ENCODE measurements at places on chromosomes 4 and X. TPM values are rescaled to one million over a fixed set of nuclear protein-coding genes. Genes with fewer than 3 reads are reported as not detected.

GRCh38 chr4:182063651-182064050, 179.6 kb upstream of the TENM3 start:
- no peak for DNase-seq

GRCh38 chr4:174537634-174538033, 15.3 kb upstream of the HPGD start:
- DNase-seq: no peak

DNA sequence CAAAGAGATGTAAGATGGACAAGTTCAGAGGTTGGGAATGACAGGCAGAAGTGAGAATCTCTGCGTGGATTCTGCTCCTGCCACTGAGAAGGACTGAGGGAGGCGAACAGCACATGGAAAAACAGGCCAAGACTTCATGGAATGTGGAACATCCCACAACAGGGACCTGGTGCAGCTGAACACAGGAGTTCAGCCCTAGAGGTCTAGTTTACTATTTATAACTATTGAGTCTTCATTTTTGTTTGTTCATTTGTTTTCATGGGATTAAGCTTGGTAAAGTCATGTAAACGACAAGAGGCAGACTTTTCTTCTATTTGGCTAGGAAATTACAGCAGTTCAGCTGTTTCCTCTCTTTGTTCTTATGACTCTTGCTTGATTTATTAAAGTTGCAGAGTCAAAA, 234.5 kb downstream of the MAML3 start:
- DNase-seq: no peak

- no peak for DNase-seq
Measured at GRCh38 chr4:171157462-171158082, 655.6 kb upstream of the GALNTL6 start.

DNA sequence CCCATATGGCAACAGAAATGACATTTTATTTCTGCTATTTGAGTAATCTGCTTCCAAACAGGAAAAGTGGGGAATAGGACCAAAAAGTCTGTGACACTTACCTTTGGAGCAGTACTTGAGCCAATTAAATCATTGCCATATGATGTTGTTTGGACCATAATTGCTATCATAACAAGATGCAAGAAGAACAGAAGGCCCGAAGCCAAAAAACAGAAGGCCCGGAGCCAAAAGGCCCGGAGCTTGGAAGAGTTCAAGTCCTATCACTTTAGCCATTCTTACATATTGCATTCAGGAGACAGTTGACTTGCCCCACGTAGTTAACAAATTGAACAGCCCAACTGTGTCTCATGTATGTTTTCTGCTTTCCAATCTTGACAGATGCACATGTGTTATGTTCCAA, 285.6 kb downstream of the ARHGAP24 start:
- DNase-seq: no peak

DNA sequence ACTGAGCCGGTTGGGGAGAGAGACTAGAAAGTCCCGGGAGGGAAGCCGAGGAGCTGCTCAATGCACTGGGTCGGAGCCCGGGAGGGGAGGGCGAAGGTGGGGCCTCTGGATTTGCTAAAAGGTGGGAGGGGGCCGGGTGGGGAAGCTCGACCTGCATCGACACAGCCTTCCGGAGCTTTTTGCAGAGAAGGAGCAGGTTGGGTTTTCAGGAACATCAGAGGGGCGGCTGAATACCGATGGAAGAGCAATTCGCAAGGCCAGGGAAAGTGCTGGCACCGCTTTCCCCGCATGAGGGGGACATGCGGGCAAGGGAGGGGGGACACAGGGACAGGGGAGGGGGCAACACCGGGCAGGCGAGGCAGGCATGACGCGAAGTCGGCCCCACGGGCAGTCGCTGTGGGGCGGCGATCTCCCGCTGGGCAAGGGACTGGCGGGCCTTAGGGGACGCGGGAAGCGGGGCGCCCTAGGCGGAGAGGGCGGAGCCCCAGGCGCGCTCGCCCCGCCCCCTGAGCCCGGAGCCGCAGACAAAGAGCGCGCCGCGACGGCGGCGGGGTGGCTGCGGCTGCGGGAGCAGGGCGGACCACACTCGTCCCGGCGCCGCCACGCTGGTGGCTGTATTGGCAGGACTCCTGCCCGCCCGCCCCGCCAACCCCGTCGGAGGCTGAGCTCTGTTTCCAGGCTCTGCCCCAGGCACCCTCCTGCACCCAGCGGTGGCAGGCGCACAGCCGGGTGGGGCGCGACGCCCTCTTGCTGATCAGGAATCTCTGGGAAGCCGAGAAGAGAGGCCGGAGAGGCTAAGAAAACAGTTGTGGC, 11.6 kb downstream of the PDZD4 start:
- DNase-seq: peak; percentile 73

- DNase-seq: peak; percentile 82
Measured at GRCh38 chr4:57109847-57110639, at the start of gene IGFBP7. IGFBP7 (minus strand) TSS chr4:57110385; CDS start chr4:57110351, 34 bp downstream.

GRCh38 chrX:65697211-65697641, 29.8 kb downstream of the MSN start:
- no peak for DNase-seq

DNA sequence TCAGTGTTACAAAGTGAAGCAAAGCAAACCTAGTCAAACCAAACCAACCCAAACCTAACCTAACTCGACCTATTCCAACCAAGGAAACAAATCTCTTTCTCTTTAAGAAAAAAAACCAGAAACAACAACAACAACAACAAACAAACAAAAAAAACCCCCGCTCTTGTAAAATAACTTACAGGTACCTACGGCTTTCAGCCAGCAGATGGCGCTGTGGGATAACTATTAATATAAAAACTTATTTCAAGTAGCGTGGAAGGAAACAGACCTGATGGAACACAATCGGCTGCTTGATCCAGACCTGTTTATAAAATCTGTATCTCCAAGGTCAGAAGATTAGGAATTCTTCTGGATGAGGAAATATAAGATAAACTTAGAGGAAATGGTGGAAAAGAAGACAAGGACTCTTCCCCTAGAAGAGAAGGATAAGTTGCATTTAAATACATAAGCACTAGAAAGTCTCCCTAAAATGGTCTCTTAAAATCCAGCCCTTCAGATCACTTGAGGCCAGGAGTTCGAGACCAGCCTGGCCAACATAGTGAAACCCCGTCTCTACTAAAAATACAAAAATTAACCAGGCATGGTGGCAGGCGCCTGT, 34.4 kb upstream of the CDKL5 start:
- peak; percentile 39 for DNase-seq

DNA sequence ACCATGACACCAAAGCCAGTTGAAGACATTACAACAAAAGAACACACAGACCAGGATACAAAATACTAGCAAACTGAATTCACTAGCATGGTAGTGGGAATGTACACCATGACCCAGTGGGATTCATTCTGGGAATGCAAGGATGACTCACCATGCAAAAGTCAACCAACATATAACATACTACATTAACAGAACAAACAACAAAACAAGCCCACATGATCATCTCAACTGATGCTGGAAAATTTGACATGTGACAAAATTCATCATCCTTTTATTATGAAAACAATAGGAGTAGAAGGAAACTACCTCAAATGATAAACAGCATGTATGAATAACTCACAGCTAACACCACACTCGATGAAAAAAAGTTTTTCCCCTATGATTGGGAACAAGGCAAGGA, 190.2 kb downstream of the DCLK2 start:
- DNase-seq: no peak

DNA sequence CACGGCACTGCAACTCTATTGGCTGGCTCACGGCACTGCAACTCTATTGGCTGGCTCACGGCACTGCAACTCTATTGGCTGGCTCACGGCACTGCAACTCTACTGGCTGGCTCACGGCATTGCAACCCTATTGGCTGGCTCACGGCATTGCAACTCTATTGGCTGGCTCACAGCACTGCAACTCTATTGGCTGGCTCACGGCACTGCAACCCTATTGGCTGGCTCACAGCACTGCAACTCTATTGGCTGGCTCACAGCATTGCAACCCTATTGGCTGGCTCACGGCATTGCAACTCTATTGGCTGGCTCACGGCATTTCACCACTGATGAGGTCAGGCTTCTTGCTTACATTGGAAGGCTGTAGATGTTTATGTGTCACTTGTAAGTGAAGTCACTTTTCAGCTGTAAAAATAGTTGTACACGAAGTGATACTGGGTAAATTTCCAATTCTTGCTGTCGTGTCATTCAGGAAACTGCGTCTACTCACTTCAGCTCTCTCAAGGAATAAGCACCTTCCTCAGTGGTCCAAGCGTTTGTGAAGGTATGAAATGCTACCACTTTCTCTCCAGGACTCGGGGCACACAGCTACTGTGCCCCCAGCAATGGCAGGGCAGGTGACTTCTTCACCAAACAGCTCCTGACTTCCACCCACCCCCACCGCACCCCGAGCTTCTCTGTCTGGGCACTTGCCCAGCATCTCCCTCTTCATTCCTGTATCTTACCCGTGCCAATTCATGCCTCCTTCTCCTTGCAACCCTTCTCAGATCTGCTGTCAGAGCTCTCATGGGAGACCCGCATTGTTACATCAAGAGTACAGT, 141.3 kb downstream of the AFAP1 start:
- DNase-seq: no peak

DNA sequence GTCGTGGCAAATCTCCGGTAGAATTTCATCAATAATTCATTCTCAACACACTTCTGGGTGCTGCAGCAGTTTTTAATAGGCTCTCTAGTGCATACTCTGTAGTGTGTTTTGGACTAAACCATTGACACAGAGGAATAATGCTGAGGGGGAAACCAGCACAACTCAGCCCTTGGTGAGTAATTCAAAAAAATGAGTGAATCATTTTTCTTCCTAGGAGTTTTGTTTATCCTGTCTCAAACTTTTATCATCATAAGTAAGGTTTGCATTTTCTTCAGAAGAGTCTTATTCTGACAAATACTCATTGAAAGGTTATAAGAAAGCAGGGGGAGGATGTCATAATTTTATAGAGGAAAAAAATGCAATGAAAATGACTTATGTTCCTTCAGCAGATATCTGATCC, 2542.7 kb downstream of the PCDH7 start:
- no peak for DNase-seq

Gene SEC24B
- total RNA-seq: 34.8 TPM

Gene FAM241A
- 6.6 TPM for total RNA-seq

Gene BANK1
- total RNA-seq: 0.71 TPM

Gene TMLHE
- total RNA-seq: 45.6 TPM

Measured in heart left ventricle (tissue), 16 donors.